Activated CD8-positive, alpha-beta memory T cell treated with anti-CD3 and anti-CD28 coated beads, Interleukin-2, amount 50 U/mL, for 4 hours (primary cell): ENCODE measurements at places on chromosomes 1 and 21.

GRCh38 chr1:155120253-155120652, 7.4 kb upstream of the EFNA1 start:
- DNase-seq: no peak

DNA sequence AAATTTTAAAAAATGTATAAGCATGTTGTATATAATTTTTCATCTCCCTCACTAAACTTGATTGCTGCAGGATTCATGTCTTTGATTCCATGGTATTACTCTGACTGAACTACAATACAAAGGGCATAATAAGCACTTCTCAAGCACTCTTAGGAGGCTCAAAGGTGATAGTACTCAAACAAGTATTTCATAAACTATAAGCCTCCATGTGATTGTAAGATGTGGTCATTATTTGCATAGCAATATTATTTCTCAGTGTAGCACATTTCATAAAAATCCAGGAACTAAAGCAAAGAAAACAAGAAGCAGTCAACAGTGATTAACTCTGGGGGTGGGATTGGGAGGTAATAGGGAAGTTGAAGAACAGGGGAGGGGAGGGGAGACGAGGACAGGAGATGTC, 106.2 kb upstream of the DPT start:
- no peak for DNase-seq

DNA sequence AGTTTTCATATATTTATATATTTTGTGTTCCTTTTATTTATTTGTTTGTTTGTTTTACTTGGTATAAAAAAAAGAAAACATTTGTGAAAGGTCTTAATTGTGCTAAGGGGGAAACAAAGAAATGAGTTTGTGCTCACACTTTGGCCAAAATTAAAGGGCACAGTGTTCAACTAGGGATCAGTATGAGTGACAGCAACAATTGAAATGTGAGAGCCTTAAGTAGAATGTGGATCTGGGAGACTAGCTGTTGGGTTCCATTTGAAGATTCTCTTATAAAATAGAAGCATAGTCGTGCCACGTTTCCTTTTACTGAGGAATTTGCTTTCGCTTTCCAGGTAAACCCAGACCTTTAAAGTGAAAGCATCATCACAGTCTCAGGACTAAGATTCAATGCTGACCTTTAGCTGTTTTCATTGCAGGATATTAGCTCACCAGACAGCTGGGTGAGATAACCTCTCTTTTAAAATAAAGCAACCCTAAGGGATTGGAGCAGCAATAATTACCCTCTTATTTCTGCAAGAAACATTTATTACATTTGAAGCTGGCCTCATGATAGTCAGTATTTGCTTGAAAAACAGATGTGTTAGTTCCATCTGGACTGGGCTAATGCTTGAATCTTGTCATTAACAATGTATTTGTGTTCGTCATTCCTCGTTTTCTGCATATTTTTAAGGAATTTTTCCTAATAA, 37.1 kb upstream of the CD55 start:
- no peak for DNase-seq

DNA sequence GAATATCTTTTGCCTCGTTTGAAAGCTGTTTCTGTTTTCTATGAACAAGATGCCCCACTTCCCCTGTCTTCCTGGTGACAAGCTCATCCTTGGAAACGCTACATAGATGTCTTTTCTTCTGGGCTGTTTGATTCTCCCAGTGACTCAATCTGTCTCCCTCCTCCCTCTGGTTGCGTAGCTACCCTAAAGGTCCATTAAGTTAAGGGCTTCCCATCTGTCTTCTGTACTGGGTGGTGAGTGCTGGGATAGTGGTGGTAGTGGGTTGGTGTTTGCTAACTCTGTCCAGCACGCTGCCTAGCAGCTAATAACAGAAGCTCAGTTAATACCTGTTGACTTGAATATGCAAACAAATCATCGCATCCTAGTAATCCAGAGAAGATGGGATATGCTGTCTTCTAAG, 50.2 kb upstream of the GCLM start:
- DNase-seq: no peak

- DNase-seq: no peak
These were observed 20.7 kb upstream of the DNASE2B start for GRCh38 chr1:84377480-84378095.

GRCh38 chr21:24844671-24845070, 762.6 kb downstream of the MRPL39 start:
- DNase-seq: no peak

DNA sequence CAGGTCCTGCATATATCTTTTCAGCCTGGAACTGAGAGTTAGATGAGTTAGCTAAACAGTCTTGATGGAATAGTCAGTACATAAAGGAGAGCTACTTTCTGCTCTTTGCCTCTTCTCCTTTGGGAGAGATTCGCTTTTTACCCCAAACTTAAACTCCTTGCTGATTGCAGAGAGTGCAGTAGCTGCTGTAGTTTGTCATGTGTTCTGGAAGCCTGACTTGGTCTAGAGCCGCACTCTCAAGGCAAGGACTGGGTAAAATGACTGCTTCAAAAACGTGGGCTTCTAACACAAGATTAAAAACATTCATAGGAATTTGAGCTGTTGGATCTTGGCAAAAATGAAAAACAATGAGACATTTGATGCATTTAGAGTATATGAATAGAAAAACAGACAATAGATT, 351.6 kb downstream of the RYR2 start:
- DNase-seq: no peak

DNA sequence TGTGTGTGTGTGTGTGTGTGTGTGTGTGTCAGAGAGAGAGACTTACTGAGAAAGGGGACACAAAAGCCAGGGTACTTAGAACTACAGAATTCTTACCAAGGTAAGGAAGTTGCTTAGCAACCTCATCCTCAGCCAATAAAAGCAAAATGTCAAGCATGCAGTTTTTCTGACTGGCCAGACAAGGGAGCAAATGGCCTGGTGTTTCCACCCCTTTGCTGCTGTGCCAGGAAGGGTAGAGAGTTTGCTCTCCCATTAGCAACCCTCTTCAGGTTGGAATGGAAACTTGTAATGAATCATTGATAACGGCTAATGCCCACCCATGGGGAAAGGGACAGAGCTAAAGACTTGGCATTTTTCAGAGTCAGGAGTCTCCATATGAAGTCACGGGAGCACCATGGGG, 10.6 kb downstream of the RXRG start:
- no peak for DNase-seq

- no peak for DNase-seq
These were observed 344.0 kb upstream of the USP24 start for GRCh38 chr1:55559161-55559611.

DNA sequence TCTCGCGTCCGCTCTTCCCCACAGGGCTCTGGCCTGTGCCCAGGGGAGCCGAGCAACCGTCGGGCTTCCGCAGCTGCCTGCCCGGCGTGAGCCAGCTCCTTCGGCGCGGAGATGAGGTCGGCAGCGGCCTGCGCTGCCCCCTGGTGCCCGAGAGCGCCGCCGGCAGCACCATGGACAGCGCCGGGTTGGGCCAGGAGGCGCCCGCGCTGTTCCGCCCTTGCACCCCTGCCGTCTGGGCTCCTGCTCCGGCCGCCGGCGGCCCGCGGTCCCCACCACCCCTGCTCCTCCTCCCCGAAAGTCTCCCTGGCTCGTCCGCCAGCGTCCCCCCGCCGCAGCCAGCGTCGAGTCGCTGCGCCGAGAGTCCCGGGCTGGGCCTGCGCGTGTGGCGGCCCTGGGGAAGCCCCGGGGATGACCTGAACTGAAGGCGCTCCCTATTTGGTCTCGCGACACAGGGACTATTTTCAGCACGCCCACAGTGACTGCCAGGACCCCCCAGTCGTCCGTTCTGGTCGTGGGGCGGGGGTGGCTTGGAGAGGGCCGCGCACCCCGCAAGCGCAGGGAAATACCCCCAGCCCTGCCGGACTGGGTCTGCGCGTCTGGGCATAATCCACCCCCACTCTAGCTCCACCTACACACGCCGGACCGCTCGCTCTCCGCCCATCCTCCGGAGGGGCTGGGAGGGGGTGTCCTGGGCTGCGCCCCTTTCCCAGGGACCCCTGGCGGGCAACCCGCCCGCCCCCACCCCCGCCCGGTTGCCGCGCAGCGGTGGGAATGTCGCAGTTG, 1.3 kb downstream of the HES3 start:
- peak; percentile 80 for DNase-seq

GRCh38 chr1:169109561-169110134, 3.2 kb downstream of the ATP1B1 start:
- no peak for DNase-seq

DNA sequence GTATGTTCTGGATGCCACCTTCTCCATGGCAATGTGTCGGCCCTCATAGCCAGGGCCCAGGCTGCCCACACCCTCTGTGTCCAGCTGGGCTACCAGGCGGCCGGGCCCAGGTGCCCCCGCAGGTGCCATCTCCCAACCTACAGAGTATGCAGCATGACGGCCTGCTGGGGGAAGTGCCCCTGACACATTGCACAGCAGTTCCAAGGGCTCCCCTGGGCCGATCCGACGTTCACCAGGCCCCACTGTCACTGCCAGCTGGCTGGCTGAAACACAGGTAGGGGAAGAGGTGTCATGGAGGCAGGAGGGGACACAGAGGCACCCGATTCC, 5.4 kb downstream of the IGSF8 start:
- DNase-seq: no peak

GRCh38 chr1:96971849-96972602, 250.4 kb downstream of the PTBP2 start:
- no peak for DNase-seq

DNA sequence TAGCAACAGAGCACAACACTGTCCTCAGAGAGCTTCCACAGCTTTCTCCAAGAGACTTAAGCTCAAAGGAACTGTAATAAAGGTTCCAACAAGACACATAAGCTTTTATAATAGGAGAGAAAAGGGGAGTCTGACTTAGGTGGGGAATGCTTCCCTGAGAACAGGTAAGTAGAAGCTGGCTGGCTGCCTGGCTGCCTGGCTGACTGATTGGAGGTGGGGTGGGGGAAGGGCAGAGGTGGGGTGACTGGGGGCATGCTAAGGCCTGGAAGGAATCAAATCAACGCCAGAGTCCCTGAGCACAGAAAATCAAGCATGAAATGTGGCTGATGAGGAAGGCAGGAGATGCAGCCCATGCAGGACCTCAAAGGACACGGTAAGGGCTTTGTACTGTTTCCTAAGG, 45.8 kb downstream of the DMAP1 start:
- DNase-seq: no peak

DNA sequence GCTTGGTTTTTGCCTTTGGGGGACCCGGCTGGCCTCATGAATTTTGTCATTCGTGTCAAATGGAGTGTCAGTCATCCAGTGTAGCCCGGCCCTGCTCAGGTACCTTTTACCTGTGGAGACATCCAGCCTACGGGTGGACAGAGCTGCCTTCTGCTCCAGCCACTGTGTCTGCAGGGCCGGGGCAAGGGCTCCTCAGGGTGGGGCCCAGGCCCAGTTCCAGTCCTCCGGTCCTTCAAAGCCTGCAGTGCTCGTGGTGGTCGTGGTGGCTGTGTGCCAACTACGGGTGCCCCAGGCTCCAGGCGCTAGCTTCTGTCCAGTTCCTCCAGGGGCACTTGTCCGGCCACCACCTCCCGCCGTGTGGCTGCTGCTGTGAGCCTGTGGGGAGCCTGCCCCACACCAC, 54.8 kb downstream of the TRIM11 start:
- no peak for DNase-seq

- no peak for DNase-seq
These were observed 105.1 kb downstream of the ITSN1 start for GRCh38 chr21:33747420-33747819.

DNA sequence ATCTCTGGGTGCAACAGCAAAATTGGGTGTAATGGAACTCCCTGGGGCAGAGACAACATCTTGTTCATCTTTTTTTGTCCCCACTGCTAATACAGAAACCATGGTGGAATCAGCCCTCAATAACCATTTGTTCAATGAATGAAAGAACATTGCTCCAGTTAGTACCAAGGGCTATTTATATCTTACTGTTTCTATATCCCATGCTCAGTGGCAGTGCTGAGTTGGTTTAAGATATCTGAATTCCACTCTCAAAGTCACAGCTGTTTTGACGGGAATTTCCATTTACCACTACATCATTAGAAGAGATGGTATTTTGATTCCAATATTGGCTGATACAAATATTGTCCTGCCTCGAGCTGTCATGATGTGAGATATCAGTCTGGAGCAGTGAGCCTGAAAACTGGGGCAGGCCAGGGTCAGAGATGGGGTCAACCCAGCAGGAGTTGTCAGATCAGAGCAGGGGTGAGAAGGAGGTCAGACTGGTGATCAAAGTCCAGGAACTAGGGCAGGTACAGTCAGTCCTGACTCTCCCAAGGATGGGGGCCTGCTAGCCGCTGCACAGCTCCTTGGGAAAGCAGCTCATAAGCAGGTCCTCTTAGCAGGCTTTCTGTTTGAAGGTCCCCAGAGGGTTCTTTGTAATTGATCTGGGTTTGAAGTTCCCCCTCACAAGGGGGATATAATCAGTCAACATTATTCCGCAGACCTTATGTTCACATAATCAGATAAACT, 5.8 kb upstream of the PHC2 start:
- no peak for DNase-seq

- DNase-seq: no peak
These were observed 228.9 kb downstream of the TOMM20 start for GRCh38 chr1:234899730-234900072.

- DNase-seq: no peak
These were observed 77.6 kb downstream of the RPS6KA1 start for GRCh38 chr1:26607186-26607585.

GRCh38 chr1:94231746-94232145, 5.6 kb downstream of the ARHGAP29 start:
- DNase-seq: no peak

DNA sequence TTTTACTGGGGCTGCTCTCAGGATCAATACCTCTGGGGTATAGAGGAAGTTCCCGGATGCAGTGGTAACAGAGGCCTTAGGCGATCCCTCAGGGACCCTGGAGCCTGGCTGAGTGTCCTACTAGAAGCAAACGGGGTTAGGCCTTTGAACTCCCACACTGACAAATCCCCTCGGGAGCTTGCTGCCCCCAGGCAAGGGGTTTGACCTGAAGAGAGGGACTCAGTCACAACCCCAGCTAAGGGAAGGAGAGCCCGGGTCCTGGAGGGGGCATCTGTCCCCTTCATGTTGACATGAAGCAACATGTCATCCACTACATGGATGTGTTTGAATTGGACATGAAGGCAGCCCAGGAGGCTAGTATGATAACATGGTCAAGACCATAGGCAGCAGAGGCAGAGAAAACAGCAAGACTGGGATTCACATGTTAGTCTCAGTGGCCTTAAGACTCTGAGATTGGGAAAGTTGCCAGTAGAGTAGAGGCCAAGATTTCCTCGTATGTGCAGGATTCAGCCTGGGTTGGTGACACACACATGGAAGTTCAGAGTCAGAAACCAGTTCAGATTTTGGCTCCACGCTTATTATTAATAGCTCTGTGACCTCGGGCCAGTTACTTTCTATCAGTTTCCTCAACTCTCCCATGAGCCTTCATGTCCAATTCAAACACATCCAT, 101.5 kb downstream of the KCNN3 start:
- DNase-seq: no peak
